Type B pancreatic cell (in vitro differentiated cells): ENCODE measurements at places on chromosomes 12 and 14. TPM values are rescaled to one million over a fixed set of nuclear protein-coding genes. Genes with fewer than 3 reads are reported as not detected.

Gene WNT1
- total RNA-seq, result 28.9 TPM in 1 of 2 replicates, not detected in the other

Gene TSHR
- total RNA-seq, result 0.65 and 1.6 TPM in 2 replicates

Gene NCOR2
- 219 and 227 TPM in 2 replicates for total RNA-seq

Gene SLC5A8
- 0.72 and 1.0 TPM in 2 replicates for total RNA-seq

Gene FAM186B
- total RNA-seq, result 0.14 and 0.21 TPM in 2 replicates

Gene FGF6
- total RNA-seq, result not detected in 2 replicates

Gene ACOT4
- total RNA-seq, result 0.99 and 1.9 TPM in 2 replicates

Gene RPS6KL1
- 5.3 and 7.5 TPM in 2 replicates for total RNA-seq

Gene TAS2R19
- total RNA-seq, result 3.1 and 3.5 TPM in 2 replicates

Gene MMP17
- total RNA-seq, result 14.1 and 26.8 TPM in 2 replicates

Gene B4GALNT3
- 32.5 and 103 TPM in 2 replicates for total RNA-seq

Gene SLC10A1
- total RNA-seq, result not detected in 2 replicates

Gene OR4E2
- total RNA-seq, result not detected in 2 replicates

Gene WASHC4
- total RNA-seq, result 35.6 and 40.5 TPM in 2 replicates

Gene KLRF1
- not detected in 2 replicates for total RNA-seq

Gene SYCP3
- 0.07 TPM in 1 of 2 replicates, not detected in the other for total RNA-seq

Gene HOXC13
- total RNA-seq, result 0.48 TPM in 1 of 2 replicates, not detected in the other

Gene TOMM20L
- not detected in 2 replicates for total RNA-seq

Gene BRMS1L
- total RNA-seq, result 8.7 and 14.6 TPM in 2 replicates

Gene YAF2
- total RNA-seq, result 13.0 and 22.9 TPM in 2 replicates

Gene NEDD8
- total RNA-seq, result 158 and 161 TPM in 2 replicates

Gene NPFF
- total RNA-seq, result not detected in 2 replicates

Gene LUM
- 32.8 and 49.5 TPM in 2 replicates for total RNA-seq

Gene HOXC10
- total RNA-seq, result not detected in 2 replicates

Gene GRIN2B
- total RNA-seq, result 1.6 and 1.8 TPM in 2 replicates

Gene KLRF2
- total RNA-seq, result not detected in 2 replicates

Gene MORN3
- 0.80 and 0.83 TPM in 2 replicates for total RNA-seq

Gene CLEC4A
- total RNA-seq, result 0.29 TPM in 1 of 2 replicates, not detected in the other

Gene TARBP2
- total RNA-seq, result 46.4 and 52.3 TPM in 2 replicates

Gene CMTM5
- total RNA-seq, result 0.19 TPM in 1 of 2 replicates, not detected in the other

Gene DIO2
- total RNA-seq, result 3.5 and 7.6 TPM in 2 replicates

Gene KRT74
- total RNA-seq, result 0.10 TPM in 1 of 2 replicates, not detected in the other

Gene IFNG-AS1
- not detected in 2 replicates for total RNA-seq

Gene LMNTD1
- total RNA-seq, result 1.5 TPM in 1 of 2 replicates, not detected in the other

Gene KCNK10
- total RNA-seq, result 0.12 and 1.4 TPM in 2 replicates

Gene CD69
- 0.19 and 1.6 TPM in 2 replicates for total RNA-seq

Gene MON2
- total RNA-seq, result 44.2 and 47.4 TPM in 2 replicates

Gene IL26
- not detected in 2 replicates for total RNA-seq

Gene LRP1
- 96.4 and 138 TPM in 2 replicates for total RNA-seq

Gene SMCO2
- total RNA-seq, result 0.31 TPM in 1 of 2 replicates, not detected in the other

Gene TRHDE
- 1.7 and 3.2 TPM in 2 replicates for total RNA-seq

Gene TBX3
- total RNA-seq, result 102 and 130 TPM in 2 replicates

Gene PRDM4
- 35.0 and 38.9 TPM in 2 replicates for total RNA-seq

Gene MIPOL1
- 6.0 and 14.5 TPM in 2 replicates for total RNA-seq
